ENCODE measurements at places on chromosomes 2 and 18.

GRCh38 chr2:381181-381580, 93.3 kb upstream of the ALKAL2 start:
- DNase-seq, result no peak

DNA sequence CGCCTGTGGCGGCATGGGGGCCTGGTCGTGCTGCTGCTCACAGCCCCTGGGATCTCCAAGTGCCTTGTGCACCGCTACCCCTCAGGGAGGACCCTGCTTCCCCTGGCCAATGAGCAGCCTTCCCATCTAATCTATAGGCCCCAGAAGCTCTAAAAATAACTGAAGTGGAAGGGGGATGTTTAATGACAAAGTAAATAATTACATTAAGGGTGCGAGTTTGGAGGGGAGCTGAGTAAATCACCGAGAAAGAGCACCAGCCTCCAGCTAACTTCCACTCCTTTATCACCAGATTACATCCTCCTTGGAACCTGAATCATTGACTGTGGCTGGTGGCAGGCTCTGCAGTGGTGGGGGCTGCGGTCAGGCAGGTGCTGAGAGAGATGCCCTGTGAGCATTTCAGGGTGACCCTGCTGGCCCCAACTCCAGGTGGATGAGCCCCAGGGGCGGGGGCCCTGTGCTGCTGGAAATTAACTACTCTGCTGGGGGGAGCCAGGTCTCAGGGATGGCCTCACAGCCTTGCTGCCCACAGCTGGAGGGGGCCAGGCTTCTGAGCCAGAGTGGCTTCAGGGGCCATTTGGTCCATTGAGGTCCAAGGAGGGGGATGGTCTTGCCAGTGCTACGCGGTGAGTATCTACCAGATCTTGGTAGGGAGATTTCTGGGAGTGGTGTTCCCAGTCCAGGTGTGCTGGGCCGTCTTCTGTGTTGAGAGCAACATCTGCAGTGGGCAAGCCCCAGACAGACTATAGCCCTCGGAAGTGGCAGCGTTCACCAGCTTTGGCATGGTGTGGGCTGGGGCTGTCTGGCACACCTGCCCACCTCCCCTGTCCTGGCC, 74.2 kb downstream of the GLI2 start:
- no peak for DNase-seq

DNA sequence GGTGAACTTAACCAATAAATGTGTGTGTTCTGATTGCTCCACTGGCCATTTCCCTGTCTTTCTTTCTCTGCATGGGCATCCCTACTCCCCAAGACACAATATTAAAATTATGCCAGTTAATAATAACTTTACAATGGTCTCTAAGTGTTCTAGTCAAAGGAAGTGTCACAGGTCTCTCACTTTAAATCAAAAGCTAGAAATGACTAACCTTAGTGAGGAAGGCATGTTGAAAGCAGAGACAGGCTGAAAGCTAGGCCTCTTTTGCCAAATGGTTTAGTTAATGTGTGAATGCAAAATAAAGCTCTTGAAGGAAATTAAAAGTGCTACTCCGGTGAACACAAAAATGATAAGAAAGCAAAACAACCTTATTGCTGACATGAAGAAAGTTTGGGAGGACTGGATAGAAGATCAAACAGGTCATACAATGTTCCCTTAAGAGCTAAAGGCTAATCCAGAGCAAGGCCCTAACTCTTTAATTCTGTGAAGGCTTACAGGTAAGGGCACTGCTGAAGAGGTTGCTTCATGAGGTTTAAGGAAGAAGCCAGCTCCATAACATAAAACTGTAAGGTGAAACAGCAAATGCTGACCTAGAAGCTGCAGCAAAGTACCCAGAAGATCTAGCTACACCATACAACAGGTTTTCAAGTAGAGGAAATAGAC, 44.0 kb upstream of the ARHGAP15 start:
- no peak for DNase-seq

DNA sequence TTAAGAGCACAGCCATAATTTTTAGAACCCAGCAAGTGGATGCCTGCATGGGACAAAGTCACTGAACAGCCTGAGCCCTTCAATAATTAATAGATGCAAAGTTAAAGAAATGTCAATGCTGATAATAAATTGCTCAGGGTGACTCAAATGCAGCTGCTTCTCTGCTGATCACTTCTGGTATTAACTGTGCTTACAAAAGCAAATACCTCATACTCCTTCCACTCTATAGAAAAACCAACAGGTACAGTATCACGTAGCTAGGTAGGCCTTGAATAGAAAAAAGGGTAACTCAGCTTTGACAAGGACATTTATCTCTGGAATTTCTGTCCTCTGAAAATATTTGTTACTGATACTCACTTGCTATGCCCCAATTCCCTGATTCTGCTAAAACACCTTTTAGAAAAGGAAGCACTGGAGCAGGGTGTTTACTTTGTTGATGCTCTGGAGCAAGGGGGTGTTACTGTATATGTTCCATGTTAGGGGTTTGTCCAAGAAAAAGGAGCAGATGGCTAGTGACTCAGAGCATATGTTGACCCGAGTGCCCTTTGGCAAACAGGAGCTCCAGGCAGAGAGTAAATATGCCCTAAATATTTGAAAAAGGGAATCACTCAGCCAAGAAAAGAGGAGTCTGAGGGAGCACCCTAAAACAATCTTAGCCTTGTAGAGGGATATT, 59.1 kb upstream of the RTN4 start:
- no peak for DNase-seq

DNA sequence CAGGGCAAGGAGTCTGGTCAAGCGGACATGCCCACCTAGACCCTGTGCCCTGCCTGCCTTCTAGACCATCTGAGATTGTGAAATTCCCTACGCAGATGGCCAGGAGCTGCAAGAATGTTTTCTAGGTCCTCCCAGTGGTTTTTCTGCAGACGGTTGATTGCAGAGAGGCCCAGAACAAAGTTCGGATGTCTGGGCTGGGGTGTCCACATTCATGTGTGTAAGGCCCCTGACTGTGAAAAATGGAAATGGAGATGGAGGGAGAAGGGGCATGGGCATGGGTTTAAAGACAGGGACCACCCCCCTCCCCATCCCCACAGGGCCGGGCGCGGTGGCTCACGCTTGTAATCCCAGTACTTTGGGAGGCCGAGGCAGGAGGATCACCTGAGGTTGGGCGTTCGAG, 11.8 kb downstream of the ARHGAP25 start:
- DNase-seq, result no peak

GRCh38 chr2:200618590-200619021, 32.8 kb downstream of the AOX1 start:
- DNase-seq, result no peak

GRCh38 chr2:15832849-15833680, 107.3 kb upstream of the MYCN start:
- no peak for DNase-seq

GRCh38 chr18:38563396-38563980, 997.9 kb upstream of the CELF4 start:
- DNase-seq, result no peak

GRCh38 chr2:65917986-65918385, 485.6 kb upstream of the SPRED2 start:
- no peak for DNase-seq
